ENCODE measurements at places on chromosomes 2 and 18. TPM values are rescaled to one million over a fixed set of nuclear protein-coding genes. Genes with fewer than 3 reads are reported as not detected.

GRCh38 chr2:99674090-99674489 lies 184.3 kb upstream of the REV1 start:
- DNase-seq, result no peak
- no peaks in the 10 kb centered on the region for H3K27me3 ChIP-seq
- no peak overlapping the region for H3K4me3 ChIP-seq

DNA sequence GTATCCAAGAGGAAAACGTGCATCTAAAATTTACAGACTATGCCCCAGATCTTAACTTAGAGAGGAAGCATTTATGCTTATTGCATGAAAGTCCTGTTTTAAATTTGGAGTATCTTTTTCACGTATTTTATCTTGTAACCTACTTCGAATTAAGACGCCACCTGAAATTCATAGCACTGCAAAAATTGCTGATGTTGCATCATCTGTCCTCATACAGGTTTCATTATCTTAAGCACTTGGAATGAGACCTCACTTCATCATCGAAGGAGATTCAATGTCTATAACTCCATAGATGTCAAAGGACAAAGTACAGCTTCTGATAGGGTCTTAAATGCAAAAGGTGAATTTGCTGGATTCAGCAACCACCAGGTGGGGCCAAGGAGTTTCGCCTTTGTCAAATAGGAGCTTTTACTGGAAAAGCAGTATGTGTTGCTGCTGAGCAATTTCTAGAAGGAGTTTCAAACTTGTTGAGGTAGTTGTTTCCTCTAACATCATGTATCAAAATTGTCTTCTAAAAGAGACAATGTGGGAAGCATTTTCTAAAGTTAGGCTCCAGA lies 106.4 kb upstream of the CCDC85A start:
- no peak overlapping the region for H3K27ac ChIP-seq
- no peak overlapping the region for H3K4me3 ChIP-seq
- peak; percentile 9 for DNase-seq
- H3K4me1 ChIP-seq, result no peaks in the 10 kb centered on the region

DNA sequence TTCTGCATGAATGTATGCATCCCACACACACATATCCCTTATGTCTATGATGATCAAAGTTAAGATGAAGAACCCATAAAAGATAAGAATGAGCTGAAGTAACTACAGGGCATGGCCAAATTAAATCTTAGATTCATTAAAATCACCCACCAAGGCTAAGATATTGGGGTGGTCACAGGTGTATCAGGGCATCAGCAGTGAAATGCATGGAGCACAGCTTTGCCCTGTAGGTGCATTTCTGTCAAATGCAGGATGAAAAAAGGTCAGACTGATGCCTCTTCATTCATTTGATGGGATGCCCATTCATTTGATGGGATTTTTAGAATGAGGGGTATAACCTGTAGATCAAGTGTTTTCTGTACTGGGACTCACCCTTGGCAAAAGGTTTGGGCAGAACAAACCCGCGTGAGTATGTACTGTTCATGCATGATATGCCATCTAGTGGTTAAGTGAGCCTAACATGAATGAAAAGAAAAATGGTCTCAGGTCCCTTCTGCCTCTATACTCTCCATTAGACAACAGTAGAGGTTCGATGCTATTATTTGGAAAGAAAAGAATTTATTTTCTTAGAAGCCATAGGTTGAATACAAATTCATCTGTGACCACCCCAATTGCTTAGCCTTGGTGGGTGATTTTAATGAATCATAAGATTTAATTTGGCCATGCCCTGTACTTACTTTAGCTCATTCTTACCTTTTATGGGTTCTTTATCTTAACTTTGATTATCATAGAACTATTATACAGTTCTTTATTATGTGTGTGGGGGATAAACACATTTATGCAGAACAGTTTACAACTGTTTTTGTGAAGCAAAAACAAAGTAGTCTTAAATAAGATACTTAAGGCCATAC lies 43.2 kb upstream of the NOSTRIN start:
- peak; percentile 21 for DNase-seq
- H3K36me3 ChIP-seq, result peaks cover 4% of the 10 kb centered on the region
- H3K27ac ChIP-seq, result no peak overlapping the region
- H3K4me3 ChIP-seq, result no peak overlapping the region
- no peaks in the 10 kb centered on the region for H3K27me3 ChIP-seq
- peaks cover 39% of the 10 kb centered on the region for H3K4me1 ChIP-seq

GRCh38 chr18:37721544-37722522 lies 156.2 kb upstream of the CELF4 start:
- H3K36me3 ChIP-seq, result no peaks in the 10 kb centered on the region
- H3K27ac ChIP-seq, result no peak overlapping the region
- no peaks in the 10 kb centered on the region for H3K27me3 ChIP-seq
- no peaks in the 10 kb centered on the region for H3K4me1 ChIP-seq

DNA sequence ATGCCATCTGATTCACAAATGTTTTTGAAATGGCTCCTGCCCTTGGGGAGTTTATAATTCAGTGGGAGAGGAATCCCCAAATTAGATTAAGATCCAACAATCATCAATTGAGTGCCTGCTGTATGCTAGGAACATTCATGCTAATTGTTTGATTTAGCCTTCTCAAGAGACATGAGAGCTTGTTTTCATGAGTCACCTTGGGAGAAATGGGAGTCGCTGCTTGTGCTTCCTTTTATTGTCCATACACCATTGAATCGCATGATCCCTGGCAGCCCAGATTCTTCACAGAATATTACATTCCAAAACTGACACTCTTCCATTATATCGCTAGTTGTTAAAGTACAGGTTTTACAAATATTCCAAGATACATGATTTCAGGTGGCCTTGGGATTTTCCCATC lies 106.0 kb upstream of the MAP3K20 start:
- peaks cover 2% of the 10 kb centered on the region for H3K27me3 ChIP-seq
- DNase-seq, result no peak
- H3K4me3 ChIP-seq, result no peak overlapping the region
- no peak overlapping the region for H3K27ac ChIP-seq

DNA sequence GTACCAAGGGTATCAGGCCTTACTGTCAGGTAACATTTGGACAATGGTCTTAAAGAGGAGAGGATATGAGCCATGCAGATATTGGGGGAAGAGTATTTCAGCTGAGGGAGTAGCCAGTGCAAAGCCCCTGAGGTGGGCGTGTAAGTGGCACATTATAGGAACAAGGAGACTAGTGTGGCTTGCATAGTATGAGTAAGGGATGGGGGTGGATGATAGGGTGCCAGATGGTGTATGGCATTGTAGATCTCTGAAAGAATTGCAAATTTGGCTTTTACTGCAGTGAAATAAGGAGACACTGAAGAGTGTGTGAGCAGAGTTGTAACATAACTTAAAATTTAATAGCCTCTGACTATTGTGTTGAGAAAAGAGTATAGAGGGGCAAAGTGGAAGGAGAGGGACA lies 244.0 kb downstream of the PDE11A start:
- H3K36me3 ChIP-seq, result no peaks in the 10 kb centered on the region
- no peak overlapping the region for H3K4me3 ChIP-seq
- DNase-seq, result no peak

GRCh38 chr18:8571399-8571798 lies 37.8 kb upstream of the RAB12 start:
- DNase-seq, result no peak
- H3K4me1 ChIP-seq, result no peaks in the 10 kb centered on the region
- no peak overlapping the region for H3K27ac ChIP-seq
- peaks cover 2% of the 10 kb centered on the region for H3K27me3 ChIP-seq

DNA sequence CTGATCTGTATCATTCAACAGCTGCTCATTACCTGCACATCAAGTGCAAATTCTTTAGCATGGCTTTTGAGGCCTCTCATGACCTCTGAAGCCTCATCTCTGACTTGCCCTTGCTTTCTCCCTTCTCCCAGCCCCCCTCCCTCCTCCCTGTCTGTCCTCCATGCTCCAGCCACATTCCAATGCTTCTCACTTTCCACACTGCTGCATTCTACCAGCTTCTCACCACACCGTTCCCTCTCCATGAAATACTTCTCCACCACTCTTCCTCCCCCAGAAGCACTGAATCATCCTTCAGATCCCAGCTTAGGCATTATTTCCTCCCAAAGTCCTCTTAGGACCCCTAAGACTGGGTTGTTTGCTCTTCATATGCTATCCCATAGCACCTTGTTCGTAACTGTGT lies 26.9 kb downstream of the GCG start:
- DNase-seq, result no peak
- no peaks in the 10 kb centered on the region for H3K36me3 ChIP-seq
- no peak overlapping the region for H3K27ac ChIP-seq
- no peak overlapping the region for H3K4me3 ChIP-seq

DNA sequence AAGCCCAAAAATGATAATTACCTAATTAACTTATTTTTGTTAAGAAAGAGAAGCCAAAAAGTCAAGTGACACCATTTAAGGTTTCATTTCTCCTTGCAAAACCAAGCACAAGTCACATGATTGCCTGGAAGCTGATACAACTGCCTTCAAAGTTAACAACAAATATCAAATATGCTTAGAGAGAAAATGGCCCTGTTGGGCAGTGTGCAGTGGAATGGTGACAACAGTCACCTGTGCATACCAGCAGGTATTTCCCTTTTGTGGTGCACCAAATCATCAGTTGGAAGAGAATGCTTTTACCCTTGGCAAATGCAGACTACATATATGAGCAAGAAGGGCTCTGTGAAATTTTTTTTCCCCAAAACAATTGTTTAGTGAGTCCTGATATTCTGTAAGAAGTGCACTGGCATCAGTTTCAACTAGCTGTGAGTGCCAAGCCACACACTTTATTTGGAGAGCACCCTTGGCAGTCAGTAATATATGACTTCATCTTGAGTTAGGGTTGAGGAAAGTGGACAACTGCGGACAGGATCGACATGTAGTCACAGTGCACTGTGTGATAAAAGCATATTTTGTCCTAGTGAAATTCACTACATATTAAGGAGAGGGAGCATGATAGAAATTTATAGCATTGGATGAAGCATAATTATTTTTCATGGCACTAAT lies 74.9 kb upstream of the DOCK10 start:
- H3K4me3 ChIP-seq, result no peak overlapping the region
- no peak overlapping the region for H3K27ac ChIP-seq
- H3K4me1 ChIP-seq, result no peaks in the 10 kb centered on the region
- H3K27me3 ChIP-seq, result no peaks in the 10 kb centered on the region

DNA sequence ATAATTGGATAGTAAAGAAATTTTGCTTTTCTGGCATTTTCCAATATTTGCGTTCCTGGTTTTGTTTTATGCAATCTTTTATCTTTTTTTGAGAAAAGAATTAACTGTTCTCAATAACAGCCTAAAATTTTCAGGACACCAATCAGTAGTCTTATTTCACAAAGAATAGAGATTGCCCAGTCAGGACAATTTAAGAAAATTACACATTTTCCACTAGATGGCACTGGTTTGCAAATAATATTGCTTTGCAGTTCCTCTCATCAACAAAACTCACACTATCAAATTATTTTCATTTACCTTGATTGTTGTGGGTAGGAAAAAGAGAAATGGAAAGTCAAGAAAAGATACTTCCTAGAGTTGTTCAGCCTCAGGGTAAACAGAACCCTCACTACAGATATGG lies 2.4 kb upstream of the RBM45 start:
- no peak overlapping the region for H3K27ac ChIP-seq
- no peaks in the 10 kb centered on the region for H3K27me3 ChIP-seq
- peaks cover 27% of the 10 kb centered on the region for H3K4me1 ChIP-seq
- no peaks in the 10 kb centered on the region for H3K36me3 ChIP-seq

- no peaks in the 10 kb centered on the region for H3K27me3 ChIP-seq
- peaks cover 4% of the 10 kb centered on the region for H3K36me3 ChIP-seq
- peaks cover 85% of the 10 kb centered on the region for H3K4me1 ChIP-seq
- DNase-seq, result no peak
These were observed 132.9 kb downstream of the BCL2 start for GRCh38 chr18:63186520-63187222.

DNA sequence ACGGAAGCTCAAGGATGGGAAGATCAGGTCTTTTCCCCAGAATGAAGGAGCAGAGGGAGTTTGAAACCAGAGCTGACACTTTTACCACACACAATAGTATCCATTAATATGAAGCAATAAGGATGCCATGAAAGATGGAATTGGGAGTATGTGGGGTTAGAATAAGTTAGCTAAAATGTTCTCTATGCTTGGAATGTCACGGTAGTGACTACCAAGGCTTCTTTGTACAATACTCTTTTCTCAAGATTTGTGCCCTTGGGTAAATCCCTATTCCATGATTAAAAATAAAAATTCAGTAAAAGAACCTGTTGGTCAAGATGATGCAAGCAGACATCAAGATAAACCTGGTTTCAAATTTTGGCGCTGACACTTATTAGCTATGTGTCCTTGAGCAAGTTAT lies 75.0 kb downstream of the NRXN1 start:
- H3K27ac ChIP-seq, result no peak overlapping the region
- no peak for DNase-seq
- H3K4me1 ChIP-seq, result no peaks in the 10 kb centered on the region

GRCh38 chr2:66428986-66429612 lies 5.8 kb upstream of the MEIS1 start:
- H3K27me3 ChIP-seq, result peaks cover 66% of the 10 kb centered on the region
- no peak overlapping the region for H3K4me3 ChIP-seq
- no peaks in the 10 kb centered on the region for H3K36me3 ChIP-seq
- no peak overlapping the region for H3K27ac ChIP-seq
- no peak for DNase-seq
- H3K4me1 ChIP-seq, result peaks cover 13% of the 10 kb centered on the region

DNA sequence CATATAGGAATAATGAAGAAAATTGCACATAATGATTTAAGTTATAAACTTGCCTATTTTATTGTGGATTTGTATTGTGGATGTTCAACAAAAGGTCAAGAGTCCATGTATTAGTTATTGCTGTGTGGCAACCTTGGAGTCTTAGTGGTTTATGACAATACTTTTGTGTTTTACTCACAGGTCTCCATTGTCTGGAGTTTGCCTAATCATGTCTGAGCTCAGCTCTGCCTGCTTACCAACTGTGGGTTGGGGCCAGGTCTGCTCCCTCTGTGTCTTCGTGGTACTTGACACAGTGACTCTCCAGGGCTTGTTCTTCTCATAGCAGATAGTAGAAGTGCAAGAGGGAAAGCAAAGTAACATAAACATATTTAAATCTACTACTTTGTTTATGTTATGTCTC lies 382.5 kb downstream of the CBLN2 start:
- DNase-seq, result no peak
- no peak overlapping the region for H3K27ac ChIP-seq
- H3K4me3 ChIP-seq, result no peak overlapping the region

- peaks cover 45% of the 10 kb centered on the region for H3K4me1 ChIP-seq
- peaks cover 2% of the 10 kb centered on the region for H3K36me3 ChIP-seq
- peak; percentile 62 for DNase-seq
- peak overlapping the region; percentile 79 for H3K27ac ChIP-seq
- H3K27me3 ChIP-seq, result peaks cover 27% of the 10 kb centered on the region
These were observed 2.9 kb upstream of the BCL2L11 start for GRCh38 chr2:111117598-111118480.

- H3K27ac ChIP-seq, result no peak overlapping the region
- no peak for DNase-seq
- no peaks in the 10 kb centered on the region for H3K4me1 ChIP-seq
- H3K27me3 ChIP-seq, result peaks cover 7% of the 10 kb centered on the region
- peaks cover 2% of the 10 kb centered on the region for H3K36me3 ChIP-seq
- no peak overlapping the region for H3K4me3 ChIP-seq
These were observed 32.8 kb downstream of the INSIG2 start for GRCh38 chr2:118121101-118121500.

GRCh38 chr18:74617486-74617885 lies 19.8 kb downstream of the ZNF407 start:
- no peak for DNase-seq
- H3K27ac ChIP-seq, result no peak overlapping the region
- no peak overlapping the region for H3K4me3 ChIP-seq
- no peaks in the 10 kb centered on the region for H3K27me3 ChIP-seq
- peaks cover 11% of the 10 kb centered on the region for H3K4me1 ChIP-seq

Gene CREG2
- not detected for total RNA-seq

Gene MERTK
- 1.0 TPM for total RNA-seq

Gene GLB1L
- total RNA-seq, result 4.8 TPM

Gene LRRFIP1
- 238 TPM for total RNA-seq

Gene ZNF804A
- not detected for total RNA-seq

Gene IL1R2
- total RNA-seq, result 35.6 TPM

Gene CAPN14
- 0.39 TPM for total RNA-seq

Gene EVX2
- not detected for total RNA-seq

Gene ZAP70
- 160 TPM for total RNA-seq

Gene MAB21L4
- total RNA-seq, result not detected

All from activated CD4-positive, alpha-beta memory T cell treated with anti-CD3 and anti-CD28 coated beads for 36 hours (primary cell).